GM12878 (cell line): ENCODE measurements at places on chromosomes 7 and 10. TPM values are rescaled to one million over a fixed set of nuclear protein-coding genes. Genes with fewer than 3 reads are reported as not detected.
A peak's percentile ranks its signal among the peaks of the same experiment; 100 is the strongest.

Gene TMEM140
- 3.0 and 5.2 TPM in 2 replicates for total RNA-seq

Gene DEPP1
- 8.6 and 8.9 TPM in 2 replicates for total RNA-seq

DNA sequence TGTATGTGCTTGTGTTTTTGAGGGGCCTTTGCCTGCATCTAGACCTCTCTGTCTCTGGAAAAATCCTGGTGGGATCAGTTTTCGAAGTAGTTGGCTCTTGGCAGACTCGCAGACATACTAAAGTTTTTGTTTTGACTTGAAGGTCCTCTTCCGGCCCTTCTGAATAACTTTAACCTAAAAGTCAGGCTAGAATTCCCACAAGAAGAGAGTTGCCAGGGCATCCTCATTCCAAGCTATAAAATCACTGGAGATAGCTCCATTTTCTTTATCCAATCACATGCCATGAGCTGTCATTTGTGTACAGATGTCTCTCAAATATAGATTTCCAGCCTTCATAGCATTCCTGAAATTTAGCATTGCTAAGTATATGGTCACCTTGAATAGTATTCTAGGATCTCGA lies 967.8 kb downstream of the LRMDA start:
- no peak for DNase-seq

Gene TMEM196
- not detected in 2 replicates for total RNA-seq

Gene ZNF679
- total RNA-seq: not detected in 2 replicates

Gene MRLN
- not detected in 2 replicates for total RNA-seq

GRCh38 chr7:91299952-91300775 lies 35.9 kb downstream of the FZD1 start:
- DNase-seq: no peak

Gene CPA4
- 0.18 and 0.37 TPM in 2 replicates for total RNA-seq

DNA sequence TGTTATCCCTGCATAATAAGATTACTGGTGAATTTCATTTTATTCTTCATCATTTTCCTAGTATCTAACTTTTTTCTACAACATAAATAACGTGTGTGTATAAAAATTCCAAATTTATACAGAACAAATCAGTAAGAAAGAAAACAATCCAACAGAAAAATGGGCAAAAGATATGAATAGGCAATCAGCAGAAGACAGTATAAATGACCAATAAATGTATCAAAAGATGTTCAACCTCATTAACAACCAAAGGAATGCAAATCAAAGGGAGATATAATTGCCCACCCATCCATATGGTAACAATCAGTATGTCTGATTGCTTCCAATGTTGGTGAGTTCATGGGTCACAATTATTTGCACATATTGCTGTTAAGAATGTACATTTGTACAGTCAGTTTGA lies 13.5 kb downstream of the ERLIN1 start:
- DNase-seq: no peak

Gene VIPR2
- total RNA-seq: not detected in 2 replicates

Gene LRRC4
- 0.16 TPM in 1 of 2 replicates, not detected in the other for total RNA-seq

Gene SMC3
- 53.7 TPM in 2 replicates for total RNA-seq

DNA sequence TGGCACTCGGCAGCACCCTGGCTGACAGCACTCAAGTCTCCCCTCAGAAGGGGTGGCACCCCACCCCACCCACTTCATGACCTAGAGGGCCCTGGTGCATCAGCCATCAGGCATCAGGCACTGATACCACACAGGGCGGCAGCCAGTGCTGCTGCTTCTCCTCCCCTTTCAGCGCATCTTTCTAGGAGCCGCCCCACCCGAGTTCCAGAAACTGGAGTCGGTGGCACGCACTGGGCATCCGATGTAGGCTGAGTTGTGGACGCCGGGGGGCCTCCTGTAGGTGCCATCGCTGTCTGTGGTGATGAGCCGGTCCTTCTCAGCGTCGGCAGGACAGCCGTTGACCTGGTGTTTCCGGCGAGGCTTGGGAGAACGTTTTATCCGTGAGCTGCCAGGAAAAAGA lies 69.7 kb upstream of the ATP6V0A4 start:
- no peak for DNase-seq

DNA sequence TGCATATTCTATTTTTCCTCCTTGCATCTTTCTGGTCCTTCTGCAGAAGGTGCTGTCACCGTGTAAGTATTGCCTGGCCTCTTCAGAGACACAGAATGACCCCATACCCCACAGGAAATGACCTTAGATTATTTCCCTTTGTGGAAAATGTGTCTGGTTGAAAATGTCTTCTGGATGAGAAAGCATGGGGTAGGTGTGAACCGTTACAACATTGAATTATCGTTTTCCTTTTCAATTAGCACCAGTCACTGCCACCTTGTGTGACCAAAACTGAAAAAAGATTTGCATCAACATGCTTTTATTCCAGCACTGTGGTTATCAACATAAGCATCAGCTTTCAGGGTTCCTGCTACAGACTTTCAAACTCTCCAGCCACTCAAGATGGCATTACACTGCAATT lies 58.0 kb upstream of the CELF2 start:
- DNase-seq: peak; percentile 3

Gene CROT
- total RNA-seq: 8.4 and 9.4 TPM in 2 replicates

DNA sequence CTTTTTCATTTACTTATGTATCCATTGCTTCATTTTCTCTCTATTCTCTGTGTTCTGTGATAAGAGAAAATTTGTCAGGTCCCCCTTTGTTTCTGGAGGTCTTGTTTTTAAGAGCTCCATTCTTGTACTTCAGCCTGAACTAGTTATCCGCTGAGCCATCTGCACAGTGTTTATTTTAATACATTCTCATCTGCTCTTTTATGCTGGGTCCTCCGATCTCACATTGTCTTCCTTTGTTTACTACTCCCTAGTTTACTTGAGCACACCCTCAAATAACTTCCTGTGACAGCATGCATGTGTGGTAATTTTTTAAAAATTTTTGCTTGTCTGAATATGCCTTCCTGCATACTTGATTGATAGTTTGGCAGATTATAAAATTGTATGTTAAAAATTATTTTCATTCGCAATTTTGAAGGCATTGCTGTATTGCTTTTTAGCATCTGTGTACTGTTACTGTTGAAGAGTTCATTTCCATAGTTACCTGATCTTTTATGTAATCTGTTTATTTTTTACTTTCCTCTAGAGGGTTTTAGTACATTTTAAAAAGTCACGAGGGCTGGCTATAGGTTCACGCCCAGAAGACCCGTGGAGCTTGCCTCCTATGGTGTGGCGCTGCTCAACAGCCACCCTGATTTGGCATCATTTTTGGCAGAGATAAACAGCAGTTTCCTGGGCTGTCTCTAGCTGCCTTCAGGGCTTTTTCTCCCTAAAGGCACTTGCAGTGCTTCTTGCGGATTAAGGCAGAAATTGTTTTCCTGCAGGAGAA lies 31.9 kb downstream of the RSBN1L start:
- DNase-seq: no peak

Gene C10orf53
- total RNA-seq: not detected in 2 replicates

Gene SMIM30
- total RNA-seq: 42.2 and 46.2 TPM in 2 replicates

DNA sequence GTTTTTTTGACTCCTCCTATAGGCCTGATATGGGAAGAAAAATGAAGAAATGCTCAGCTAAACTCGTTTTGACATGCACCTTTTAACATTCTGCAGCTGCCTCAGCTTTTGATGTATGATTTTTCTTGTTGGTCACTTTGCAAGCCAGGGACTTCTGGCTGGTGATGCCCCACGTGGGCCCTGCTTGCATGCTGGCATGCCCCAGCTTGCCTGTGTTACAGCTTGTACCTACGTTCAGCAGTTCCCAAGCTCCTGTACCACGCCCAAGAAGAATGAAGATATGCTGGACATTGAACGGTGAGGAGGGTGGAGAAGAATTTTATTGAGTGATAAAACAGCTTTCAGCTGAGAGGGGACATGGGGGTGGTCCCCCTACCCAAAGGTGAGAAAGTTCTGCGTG lies 245.6 kb upstream of the FZD8 start:
- no peak for DNase-seq

DNA sequence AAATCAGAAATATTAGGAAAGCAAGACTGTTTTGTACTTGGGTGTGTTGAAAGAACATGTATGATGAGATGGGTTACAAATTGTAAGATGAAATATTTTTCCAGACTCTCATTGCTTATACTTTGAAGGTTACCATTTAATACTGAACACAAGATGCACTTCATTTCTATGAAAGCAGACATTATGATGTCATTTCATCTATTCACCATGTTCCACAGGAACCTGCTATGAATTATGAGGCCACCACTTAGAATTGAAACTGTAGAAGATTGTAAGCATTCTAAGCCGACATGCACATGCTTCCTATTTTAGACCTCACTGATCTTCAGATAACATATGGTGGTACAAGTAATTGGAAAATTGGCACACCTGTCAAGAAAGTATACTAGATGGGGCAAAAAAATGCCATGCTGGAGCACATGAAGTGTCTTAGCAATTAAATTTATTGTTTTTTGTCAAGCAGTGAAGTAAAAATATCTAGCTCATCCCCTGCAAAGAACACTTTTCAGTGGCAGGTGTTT lies 195.0 kb downstream of the PHF14 start:
- DNase-seq: no peak
